ENCODE measurements at places on chromosomes 4 and X.

DNA sequence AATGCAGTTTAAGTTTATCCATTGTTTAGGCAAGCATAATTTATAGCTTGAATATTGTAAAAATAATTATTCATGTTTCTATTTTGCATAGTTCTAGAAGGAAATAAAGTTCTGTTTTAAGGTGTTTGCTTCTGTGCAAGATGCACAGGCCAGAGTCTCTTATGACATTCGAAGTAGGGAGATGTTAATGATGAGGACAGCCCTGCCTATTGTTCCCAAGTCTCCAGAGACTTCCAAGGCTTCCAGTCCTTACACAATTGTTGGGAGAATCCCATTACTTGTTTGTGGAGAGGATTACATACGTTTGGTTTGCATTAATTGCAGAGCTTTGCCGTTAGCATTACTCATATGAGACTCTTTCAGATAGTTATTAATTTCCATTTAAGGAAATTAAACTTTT is 96.2 kb upstream of the ANK2 start:
- no peak for DNase-seq

GRCh38 chr4:5693871-5694270 is 14.5 kb downstream of the EVC2 start:
- DNase-seq, result no peak

- DNase-seq, result no peak
Measured at GRCh38 chrX:6465756-6466155, 69.2 kb downstream of the VCX3A start.

- no peak for DNase-seq
Measured at GRCh38 chr4:30744386-30744785, 24.2 kb downstream of the PCDH7 start.

DNA sequence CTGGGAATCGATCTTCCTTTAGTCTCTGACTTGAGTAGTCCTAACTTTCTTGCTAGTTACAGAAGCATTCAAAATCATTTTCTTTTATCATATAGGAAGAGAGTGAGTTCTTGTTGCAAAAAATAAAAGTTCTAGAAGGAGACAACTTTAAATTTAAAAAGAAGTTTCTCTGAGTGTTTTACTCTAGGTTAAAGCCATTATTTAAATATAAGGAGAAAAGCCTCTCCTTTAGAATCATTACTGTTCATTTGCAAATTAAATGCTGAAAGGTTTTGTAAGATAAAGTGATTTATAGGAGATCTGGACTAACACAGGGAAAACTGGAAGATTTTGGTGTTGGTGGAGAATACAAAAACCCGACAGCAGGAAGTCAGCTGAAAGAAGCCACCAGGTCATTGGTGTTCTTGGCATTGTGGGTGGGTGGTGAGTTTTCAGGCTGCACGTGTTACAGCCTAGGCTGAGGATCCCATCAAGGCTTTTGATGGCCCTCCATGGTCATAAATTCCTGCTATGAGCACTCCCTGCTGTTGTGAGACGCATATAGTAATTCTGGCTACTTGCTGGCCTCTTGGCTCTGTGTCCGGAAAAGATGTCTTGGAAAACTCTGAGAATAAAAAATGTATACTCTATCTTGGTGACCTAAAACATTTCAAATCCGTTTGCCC is 81.6 kb downstream of the GPAT3 start:
- no peak for DNase-seq

DNA sequence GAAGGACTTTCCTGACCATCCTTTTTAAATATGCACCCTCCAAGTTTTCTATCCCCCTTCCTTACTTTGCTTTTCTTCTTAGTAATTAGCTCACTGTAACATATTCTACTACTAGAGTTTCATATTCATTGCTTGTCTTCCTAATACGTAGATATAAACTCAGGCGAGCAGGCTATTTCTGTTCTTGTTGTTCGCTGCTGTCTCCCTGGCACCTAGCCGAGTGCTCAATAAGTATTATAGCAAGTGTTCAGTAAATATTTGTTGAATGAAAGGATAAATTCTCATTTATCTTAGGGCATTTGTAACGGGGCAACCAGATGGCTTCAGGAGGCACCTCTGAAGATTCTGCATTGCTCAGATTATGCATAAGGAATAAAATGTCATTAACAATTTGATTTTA is 6.8 kb upstream of the RHOH start:
- DNase-seq, result no peak

GRCh38 chr4:121927948-121928347 is 23.9 kb downstream of the TRPC3 start:
- DNase-seq, result no peak

DNA sequence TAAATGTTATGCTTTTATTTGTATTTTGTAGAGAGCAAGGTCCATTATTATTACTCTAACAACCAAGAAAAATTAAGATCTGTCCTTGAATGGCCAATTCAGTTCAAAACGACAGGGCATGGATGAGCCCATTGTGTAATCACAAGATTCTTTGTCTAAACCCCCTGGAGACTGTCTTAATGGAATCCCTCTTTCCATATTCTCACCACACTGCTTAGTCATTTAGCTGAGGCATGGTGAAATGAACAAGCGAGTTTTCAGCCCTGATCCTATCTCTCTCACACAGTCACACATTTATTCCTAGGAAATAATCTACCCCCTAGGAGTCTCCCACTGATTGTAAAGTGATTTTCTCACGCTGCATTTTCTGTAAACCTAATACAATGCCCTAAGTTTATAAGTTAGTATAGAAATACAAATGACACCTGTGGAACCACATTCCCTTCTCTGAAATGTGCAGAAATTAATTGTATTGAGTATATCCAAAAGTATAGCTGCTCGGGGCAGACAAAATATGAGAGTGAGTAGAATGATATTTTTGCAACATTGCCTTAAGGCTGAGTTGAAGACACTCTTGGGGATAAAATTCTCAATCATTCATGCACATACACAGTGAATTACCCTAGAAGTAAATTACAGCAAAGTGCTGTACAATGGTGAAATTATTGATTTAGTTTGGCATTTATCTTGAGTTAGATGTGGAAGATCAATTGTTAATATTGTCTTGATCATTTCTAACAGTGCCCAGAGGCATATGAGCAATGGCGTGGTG is 119.7 kb upstream of the PCDH7 start:
- DNase-seq, result no peak

- DNase-seq, result no peak
Measured at GRCh38 chr4:75698963-75699228, 25.5 kb upstream of the USO1 start.

GRCh38 chr4:26074712-26075430 is 160.9 kb downstream of the SMIM20 start:
- DNase-seq, result peak; percentile 74
